Stimulated activated naive CD4-positive, alpha-beta T cell treated with Interleukin-2 at 50 U/mL for 16 hours (primary cell): ENCODE measurements at places on chromosomes 4 and X.

GRCh38 chr4:99408346-99408745 lies 26.8 kb downstream of the ADH7 start:
- DNase-seq: no peak

DNA sequence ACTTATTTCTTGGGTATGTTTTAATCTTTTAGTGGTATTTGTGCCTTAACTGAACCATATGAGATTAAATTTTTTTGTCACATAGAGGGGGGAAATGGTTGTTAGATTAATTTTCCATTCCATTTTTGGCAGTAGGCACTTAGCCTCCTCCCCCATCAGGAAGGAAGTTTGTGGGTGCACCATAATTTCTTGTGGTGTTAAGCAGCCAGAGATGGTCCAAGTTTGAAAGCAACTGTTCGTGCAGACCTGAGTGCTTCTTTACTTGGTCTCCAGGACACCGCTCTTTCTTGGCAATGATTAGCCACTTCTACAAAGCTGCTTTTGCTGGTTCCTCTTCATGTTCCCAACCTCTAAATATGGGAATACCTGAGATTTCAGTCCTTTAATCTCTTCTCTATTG lies 92.7 kb upstream of the RPL34 start:
- DNase-seq: no peak

GRCh38 chr4:76620723-76621468 lies 185.9 kb downstream of the SHROOM3 start:
- DNase-seq: no peak

DNA sequence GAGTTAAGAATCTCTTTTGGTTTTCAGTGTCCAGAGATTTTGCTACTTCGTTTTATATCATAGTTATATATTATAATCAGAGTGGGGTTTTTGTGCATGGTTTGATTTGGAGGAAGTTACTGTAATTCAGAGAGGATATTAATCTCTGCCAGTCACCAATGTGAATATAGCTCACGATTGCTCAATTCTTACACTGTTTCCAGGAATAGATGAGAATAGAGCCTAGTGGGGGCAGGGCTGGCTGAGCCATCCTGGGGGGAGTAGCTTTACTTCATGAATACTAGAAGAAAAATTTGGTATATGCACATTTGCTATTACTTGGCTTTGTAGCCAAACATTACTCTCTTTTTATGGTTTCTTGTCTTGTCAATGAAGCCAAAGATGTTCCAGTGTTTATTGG lies 60.9 kb upstream of the TRPC3 start:
- no peak for DNase-seq

DNA sequence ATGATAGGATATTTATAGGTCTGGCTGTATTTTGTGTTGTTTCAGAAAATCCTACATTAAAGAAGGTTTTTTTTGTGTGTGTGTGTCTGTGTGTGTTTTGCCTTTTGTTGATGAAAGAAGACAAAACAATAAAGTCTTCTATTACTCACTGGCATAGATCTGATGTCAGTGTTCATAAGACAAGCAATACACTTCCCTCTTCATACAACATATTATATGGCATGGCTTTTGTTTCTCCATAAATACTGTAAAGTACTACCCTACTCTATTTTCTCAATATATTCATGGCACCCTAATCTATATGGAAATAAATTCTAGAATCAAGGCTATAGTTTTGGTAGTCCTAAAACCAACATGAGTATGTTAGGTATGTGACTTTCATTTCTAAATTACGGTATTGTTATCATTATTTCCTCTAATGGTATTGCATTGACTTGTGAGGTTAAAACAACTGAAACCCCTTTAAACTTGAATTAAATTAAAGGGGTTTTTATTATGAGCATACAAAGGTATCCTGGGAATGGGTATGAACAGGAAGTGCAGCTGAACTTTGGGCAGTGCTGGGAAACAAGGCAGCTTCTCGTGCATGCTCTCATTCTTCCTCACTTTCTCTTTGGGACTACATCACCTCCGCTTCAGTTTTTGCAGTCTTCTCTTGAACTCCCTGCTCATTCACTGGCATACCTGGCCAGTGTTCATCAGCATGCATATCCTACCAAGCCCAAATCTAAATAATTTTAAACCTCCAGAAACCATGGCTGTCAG lies 70.5 kb upstream of the PRSS48 start:
- no peak for DNase-seq

- no peak for DNase-seq
Observed at GRCh38 chr4:56229947-56230346, 157.3 kb downstream of the AASDH start.

GRCh38 chr4:71456841-71457240 lies 118.0 kb downstream of the SLC4A4 start:
- no peak for DNase-seq

DNA sequence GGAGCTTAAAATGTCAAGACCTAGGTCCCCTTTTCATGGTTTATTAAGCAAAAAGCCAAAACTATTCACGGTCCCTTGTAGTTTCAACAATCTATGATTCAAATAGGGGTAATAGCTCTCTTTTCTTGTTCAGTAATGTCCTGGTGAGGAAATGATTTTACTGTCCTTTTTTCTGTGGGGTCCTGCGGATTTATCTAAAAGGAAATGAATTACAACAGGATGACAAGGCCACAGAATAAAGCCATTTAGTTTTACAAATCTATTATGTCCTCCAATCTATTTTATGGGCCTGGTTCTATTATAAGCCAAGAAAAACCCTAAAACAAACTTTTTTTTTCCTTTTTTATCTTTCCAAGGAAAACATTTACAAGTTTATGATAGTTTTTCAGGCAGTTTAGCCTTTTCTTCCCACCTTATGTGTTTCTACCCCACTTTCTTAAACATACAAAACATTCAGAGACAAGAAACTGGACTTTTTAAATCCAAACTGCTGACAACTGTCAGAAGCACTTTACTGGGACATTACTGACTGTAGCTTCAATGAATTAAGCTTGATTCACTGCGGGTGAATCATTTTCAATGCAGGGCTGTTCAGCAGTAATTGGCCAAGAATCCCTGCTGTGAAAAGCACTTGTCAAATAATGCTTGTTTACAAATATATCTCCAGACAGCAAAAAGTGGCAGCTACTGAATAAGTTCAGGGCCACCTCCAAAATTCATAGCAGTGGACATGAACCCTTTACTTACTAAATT lies 4.3 kb downstream of the EPHA5 start:
- DNase-seq: no peak

- DNase-seq: no peak
Observed at GRCh38 chr4:164012396-164013027, 518.0 kb downstream of the TMA16 start.

GRCh38 chr4:24470666-24471485 lies 113.5 kb downstream of the DHX15 start:
- peak; percentile 32 for DNase-seq

DNA sequence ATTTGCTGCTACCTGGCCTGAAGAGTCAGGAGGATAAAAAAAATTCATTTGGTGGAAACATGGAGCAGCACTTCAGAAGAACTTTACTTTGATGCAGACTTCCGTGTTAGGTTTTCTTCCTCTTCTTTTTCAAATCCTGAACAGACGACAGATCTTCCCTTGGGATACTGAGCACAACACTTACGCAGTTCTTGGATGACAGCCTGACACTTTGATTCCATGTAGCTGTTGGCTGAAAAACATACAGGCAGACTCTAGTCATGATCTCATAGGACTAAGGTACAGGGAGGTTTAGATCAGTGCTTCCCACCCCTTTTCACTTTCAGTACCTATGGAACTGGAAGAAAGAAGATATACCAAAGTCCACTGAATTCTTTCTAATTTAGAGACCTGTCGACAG lies 9.2 kb downstream of the CMC4 start:
- no peak for DNase-seq

GRCh38 chr4:15912236-15912635 lies 26.3 kb downstream of the FGFBP1 start:
- no peak for DNase-seq

GRCh38 chrX:119997570-119997969 lies 54.0 kb upstream of the NKAP start:
- no peak for DNase-seq

GRCh38 chr4:174152717-174153466 lies 130.6 kb downstream of the FBXO8 start:
- DNase-seq: no peak

DNA sequence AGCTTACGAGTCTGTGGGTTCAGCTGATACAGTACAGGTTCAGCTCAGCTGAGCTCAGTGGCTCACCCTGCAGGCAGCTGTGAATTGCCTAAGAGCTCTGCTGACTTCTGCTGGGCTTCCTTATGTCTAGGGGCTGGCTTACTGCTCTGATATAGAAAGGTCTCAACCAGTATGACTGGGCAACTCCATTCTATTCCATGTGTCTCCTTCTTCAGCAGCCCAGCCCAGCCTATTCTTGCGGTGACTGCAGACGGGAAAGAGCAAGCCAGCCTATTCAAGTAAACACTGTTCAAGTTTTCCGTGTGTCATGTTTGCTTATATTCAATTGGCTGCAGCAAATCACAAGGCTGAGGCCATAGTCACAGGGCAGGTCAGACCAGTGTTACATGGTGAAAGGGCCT lies 615.4 kb upstream of the ZFP42 start:
- no peak for DNase-seq

DNA sequence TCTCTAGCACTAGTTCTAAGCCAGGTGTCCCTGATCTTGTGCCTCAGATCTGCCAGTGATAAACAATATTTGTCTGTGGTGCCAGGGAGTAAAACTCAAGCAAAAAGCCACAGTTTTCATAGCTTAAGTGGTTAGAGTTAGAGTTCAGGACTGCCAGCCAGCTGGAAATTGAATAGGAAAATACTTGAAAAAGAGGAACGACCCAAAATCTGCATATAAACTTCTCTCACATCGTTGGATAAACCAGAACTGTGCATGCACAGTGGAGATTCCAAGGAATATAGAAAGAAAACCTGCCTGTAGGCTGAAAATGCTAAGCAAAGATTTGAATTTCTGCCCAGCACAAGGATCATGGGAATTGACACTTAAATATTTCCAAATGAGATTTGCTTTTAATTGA lies 35.0 kb upstream of the GNPDA2 start:
- DNase-seq: no peak

- no peak for DNase-seq
Observed at GRCh38 chrX:34778916-34779315, 121.8 kb upstream of the TMEM47 start.

DNA sequence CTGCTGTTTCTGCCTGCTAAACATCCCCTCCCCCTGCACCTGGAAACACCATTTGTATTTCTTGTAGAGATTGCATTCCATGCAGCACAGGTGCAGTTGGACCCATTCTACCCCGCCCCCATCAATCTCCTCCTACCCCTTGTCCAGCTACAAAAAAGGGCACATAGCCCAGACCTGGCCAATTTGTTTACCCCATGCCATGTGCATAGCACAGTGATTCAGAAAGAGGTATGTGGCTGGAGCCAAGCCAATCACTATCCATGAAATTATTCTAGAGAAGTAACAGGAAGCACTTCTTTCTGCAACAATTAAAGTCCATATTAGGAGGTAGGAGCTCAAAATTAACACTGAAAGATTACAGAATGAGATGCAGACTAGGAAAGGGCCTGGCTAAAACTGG lies 20.2 kb upstream of the TMEM184C start:
- no peak for DNase-seq

- no peak for DNase-seq
Observed at GRCh38 chr4:83599183-83599582, 63.3 kb downstream of the GPAT3 start.

- no peak for DNase-seq
Observed at GRCh38 chr4:1002631-1003251, 8.7 kb upstream of the FGFRL1 start.

GRCh38 chr4:10285028-10285427 lies 168.4 kb upstream of the WDR1 start:
- DNase-seq: no peak

DNA sequence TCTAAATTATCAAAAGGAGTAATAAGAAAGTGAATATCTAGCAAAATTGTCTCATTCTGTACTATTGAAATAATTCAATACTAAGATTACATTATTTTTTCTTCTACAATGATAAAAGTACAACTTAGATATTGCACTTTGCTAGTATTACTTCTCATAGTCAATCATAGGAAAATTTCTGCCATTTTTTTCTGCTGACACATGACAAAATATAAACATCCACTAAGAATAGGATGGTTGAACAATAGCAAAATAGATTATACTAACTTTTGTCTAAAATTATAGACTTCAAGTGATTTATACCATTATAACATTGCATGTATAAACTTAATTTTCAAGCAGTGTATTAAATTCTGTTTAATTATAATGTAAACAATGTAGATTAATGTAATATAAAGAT lies 540.2 kb downstream of the PDHA2 start:
- DNase-seq: no peak

- no peak for DNase-seq
Observed at GRCh38 chrX:73615022-73615421, 52.0 kb downstream of the CHIC1 start.

DNA sequence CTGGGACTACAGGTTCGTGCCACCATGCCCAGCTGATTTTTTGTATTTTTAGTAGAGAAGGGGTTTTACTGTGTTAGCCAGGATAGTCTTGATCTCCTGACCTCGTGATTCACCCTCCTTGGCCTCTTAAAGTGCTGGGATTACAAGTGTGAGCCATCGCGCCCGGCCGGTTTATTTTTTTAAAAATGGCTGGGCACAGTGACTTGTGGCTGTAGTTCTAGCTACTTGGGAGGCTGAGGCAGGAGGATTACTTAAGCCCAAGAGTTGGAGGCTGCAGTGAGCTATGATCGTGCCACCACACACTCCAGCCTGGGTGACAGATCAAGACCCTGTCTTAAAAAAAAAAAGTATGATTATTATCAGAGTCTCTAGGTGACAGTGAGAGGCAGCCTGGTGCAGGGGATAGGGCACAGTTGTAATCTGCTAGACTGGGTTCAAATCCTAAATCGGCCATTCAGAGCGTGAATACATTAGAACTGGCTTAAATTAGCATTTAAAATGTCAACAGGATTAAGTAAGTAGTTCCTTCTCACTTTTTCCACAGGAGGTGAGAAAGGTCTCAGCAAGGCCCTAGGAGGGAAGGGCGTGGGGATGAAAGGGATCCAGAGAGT lies 435 bp upstream of the MGST2 start:
- no peak for DNase-seq

GRCh38 chr4:87844452-87844851 lies 11.7 kb downstream of the MEPE start:
- no peak for DNase-seq

DNA sequence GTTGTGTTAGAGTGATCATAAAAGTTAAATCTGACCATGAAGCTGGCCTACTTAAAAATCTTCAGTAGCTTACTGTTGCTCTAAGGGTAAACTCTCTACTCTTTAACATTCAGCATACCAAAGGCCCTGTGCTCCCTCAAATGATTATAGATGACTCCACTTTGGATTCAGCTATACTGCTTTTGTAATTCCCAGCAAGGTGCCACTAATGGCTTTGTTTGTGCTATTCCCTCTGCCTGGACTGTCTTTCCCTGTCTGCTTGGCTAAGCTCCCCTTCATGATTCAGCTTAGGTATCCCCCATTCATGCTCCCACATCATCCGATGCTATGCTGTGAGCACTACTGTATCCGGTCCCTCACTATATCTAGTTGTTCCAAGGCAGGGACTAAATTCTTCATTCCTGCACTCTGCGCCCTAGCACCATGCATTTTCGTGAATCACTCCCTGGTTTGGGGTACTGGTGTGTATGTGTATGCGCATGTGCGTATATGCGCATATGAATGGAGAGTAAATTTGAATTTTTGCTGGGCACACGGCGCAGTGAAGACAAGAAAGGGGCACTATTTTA lies 453 bp upstream of the PBDC1 start:
- no peak for DNase-seq
